ENCODE measurements at places on chromosomes 1 and 21.

DNA sequence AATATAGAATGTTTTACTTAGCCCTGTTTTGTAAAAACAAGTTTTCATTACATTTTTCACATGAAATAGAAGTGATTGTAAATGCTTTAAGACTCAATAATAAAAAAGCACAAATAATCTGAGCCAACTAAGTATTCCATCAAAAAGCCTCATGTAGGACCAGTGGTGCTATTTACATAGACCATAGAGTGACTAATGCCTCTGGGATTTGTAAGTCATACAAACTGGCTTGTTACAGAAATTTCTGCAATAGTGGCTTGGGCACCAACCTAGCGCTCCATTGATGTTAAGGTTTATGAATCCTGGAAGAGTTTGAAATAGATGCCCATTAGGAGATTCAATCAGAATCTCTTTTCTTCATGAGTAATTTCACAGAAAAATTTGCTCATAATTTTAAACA, 31.9 kb downstream of the ZMYM1 start:
- DNase-seq, result no peak

GRCh38 chr1:202076050-202076511, 46.6 kb upstream of the GPR37L1 start:
- DNase-seq, result no peak

DNA sequence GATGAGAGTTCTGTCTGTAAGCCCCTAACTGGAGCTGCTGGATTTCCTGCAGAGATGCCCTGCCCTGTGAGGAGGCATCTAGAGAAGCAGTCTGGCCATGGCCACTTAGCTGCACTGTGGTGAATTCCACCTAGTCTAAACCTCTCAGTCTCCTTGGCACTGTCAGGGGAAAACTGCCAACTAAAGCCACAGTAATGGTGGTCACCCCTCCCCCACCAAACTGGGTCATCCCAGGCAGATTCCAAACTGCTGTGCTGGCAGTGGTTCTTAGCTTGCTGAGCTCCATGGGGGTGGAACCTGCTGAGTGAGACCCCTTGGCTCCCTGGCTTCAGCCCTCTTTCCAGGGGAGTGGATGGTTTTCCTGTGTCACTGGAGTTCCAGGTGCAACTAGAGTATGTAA, 740.6 kb downstream of the RWDD3 start:
- DNase-seq, result no peak

GRCh38 chr1:53279296-53280200, 41.2 kb upstream of the MAGOH start:
- DNase-seq, result no peak

GRCh38 chr1:23657659-23658275, 33.8 kb upstream of the RPL11 start:
- no peak for DNase-seq

GRCh38 chr1:222754366-222755139, 17.6 kb downstream of the FAM177B start:
- no peak for DNase-seq

GRCh38 chr1:38839363-38839762, 20.2 kb downstream of the RRAGC start:
- DNase-seq, result no peak

DNA sequence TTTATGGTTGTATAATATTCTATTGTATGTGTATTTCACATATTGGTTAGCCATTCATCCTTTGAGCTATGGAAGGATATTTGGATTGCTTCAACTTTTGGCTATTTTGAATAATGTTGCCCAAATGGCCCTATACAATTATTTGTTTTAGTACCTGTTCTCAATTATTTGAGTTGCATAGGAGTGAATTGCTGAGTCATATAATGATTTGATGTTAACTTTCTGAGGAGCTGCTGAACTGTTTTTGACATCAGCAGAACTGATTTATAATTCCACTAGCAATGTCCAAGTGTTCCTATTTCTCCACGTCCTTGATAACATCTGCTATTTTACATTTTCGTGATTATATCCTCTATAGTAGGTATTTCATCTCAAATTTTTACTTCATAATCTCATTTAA, 839.9 kb downstream of the KCNT2 start:
- DNase-seq, result no peak

DNA sequence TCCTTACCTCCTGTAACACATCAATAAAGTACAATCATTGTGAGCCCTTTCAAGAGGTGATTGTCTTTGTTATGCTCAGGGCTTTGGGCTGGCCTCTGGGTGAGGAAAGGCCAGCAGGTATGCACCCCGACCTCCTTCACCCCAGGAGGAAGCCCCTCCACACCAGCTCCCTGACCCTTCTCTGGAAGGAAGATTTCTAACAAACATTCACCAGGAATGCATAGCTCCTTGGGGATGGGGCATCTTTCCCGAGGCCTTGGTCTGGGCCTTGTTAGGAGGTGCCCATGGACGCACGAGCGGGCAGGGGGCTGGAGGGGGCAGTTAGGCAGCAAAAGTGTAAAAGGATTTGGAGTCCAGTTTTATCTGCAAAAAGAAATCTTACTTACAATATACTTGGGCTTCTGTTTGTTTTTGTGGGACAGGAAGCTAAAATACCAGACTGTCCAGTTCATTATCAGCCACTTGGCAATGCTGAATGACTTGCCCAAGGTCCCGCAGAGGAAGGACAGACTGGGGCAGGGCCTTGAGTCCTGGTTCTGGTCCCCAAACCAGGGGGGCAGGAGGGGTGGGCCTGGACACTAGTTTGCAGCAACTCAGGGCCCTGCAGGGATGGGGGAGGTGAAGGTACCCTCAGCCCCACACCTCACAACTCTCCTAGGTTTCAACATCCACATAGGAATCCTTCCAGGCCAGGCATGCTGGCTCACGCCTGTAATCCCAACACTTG, 10.1 kb downstream of the ZC3H12A start:
- DNase-seq, result no peak

GRCh38 chr21:37619464-37619974, 252.9 kb downstream of the DYRK1A start:
- DNase-seq, result no peak

DNA sequence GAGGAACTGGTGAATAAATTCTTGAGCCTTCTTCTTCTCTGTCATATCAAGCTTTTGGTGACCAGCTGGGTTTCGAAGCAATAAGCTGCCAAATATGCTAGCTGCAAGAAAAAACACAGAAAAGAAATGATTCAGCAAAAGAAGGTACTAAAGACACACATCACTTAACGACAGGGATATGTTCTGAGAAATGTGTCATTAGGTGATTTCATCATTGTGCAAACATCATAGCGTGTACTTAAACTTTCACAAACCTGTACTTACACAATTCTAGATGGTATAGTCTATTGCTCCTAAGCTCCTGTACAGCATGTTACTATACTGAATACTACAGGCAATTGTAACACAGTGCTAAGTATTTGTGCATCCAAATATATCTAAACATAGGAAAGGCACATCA, 2.9 kb upstream of the MTF1 start:
- no peak for DNase-seq

GRCh38 chr21:42129300-42130266, 58.5 kb downstream of the UMODL1 start:
- no peak for DNase-seq

- DNase-seq, result no peak
Measured at GRCh38 chr1:178941849-178942248, 71.0 kb upstream of the ANGPTL1 start.

DNA sequence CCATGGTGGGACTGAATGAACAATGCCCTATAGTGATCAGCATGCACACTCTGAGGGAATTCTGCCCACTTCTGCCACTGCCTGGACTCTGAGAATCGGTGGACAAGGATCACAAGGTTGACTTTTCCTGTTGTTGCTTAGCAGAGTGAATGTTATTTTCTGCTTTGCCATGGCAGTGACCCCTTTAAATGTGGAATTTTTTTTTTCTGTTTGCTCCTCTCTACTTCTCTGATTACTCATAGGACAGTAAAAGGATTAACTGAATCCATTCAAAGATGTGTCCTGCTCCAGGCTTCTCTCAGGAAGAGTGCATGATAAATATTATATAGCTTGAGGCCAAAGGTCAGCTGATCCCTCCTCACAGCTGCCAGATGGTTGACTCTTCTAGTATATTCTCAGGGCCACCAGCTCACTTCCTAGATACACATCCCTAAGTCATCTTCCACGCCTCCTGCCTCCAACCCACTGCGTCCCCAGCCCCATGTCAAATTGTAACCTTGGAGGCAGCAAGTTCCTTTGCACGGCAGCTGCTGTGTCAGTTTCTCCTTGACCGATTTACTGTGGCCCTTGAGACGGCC, 74.0 kb upstream of the RALGPS2 start:
- no peak for DNase-seq

DNA sequence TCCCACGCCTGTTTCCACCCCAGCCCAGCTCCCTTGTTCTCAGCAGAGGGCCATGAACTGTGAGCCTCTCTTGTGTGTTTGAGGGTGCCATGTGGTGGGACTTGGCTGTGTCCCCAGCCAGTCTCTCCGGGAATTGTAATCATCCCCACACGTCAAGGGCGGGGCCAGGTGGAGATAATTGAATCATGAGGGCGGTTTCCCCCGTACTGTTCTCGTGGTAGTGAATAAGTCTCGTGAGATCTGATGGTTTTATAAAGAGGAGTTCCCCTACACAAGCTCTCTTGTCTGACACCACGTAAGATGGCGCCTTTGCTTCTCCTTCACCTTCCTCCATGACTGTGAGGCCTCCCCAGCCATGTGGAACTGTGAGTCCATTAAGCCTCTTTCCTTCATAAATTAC, 57.2 kb upstream of the COL6A2 start:
- no peak for DNase-seq

- no peak for DNase-seq
Measured at GRCh38 chr1:64073705-64074104, 129.7 kb upstream of the UBE2U start.

DNA sequence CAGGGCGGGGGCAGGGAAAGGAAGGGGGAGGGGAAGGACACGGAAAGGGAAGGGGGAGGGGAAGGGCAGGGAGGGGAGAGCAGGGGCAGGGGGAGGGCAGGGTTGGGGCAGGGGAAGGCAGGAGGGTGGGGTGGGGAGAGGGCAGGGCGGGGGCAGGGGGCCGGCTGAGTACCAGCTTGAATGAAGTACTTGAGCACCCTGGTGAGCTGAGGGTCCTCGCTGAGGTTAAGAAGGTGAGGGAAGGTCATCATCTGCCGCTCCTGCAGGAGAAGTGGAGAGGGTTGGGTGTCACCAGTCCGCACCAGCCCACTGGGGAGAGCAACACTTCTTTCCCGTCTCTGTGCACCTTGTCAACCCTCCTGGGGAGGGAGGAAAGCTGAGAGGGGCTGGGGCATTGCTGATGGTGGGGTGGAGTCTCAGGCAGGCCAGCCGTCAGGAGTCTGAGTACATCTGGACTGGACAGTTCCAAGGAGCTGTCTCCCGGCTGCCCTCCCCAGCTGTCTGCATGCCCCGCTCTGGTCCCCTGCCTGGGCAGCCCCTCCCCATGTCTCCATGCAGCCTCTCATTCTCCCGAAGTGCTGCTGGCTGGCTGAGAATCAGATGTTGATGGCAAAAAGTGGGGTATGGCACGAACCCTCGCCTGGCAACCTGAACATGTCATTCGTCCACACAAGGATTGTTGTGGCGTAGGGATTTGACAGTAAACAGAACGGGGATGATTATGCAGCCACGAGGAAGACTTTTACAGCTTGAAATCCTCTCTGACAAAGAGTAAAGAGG, 70.0 kb downstream of the SCCPDH start:
- no peak for DNase-seq

GRCh38 chr1:111733992-111734341, 5.2 kb downstream of the INKA2 start:
- no peak for DNase-seq

- DNase-seq, result no peak
Measured at GRCh38 chr21:18893406-18893805, 489.8 kb upstream of the TMPRSS15 start.

DNA sequence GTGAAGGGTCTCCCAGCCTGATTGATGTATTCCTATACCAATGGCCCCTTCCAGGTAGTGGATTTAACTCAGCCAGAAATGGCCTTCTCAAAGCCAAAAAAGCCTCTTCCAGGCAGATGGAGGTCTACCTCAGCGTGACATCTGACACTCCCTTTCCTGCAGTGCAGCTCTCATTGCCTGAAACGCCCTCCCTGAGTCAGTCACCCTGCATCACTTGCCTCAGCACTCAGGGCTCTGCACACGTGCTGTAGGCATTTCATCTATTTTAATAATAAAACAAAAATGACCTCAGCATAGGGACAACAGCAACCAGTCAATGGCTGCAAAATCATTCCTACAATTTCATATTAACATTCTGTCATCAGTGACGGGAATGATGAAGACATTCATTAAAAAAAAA, 64.4 kb upstream of the GJA5 start:
- no peak for DNase-seq

DNA sequence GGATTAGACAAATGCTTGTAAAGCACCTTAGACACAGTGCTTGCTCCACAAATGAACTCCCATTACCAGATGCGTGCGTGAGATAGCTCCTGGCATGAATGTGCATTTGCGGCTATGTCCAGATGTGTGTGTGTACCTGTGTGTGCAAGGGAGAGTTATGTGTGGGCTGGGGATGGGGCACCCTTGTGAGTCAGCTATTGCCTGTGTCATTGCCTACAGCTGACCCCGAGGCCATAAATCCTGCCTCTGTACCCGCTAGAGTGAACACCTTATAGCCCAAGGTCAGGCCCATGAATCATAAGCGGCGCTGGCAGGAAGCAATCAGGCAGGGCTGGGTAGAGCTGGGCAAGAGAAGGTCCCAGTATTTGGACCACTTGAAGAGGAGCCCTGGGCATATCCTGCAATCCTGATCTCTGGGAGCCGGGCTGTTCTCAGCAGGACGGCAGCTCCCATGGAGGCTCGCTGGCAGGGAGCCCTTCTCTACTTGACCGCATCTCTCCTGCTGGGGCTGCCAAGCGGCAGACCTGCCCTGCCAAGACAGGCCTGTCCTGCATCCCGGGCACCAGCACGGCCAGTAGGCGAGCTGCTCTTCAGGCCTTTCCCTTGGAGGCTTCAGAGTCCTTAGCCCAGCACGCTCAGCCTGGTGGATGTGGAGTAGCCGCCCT, 86.4 kb downstream of the TMEM53 start:
- DNase-seq, result no peak

GRCh38 chr1:33042831-33043230, 6.1 kb upstream of the AK2 start:
- DNase-seq, result no peak

DNA sequence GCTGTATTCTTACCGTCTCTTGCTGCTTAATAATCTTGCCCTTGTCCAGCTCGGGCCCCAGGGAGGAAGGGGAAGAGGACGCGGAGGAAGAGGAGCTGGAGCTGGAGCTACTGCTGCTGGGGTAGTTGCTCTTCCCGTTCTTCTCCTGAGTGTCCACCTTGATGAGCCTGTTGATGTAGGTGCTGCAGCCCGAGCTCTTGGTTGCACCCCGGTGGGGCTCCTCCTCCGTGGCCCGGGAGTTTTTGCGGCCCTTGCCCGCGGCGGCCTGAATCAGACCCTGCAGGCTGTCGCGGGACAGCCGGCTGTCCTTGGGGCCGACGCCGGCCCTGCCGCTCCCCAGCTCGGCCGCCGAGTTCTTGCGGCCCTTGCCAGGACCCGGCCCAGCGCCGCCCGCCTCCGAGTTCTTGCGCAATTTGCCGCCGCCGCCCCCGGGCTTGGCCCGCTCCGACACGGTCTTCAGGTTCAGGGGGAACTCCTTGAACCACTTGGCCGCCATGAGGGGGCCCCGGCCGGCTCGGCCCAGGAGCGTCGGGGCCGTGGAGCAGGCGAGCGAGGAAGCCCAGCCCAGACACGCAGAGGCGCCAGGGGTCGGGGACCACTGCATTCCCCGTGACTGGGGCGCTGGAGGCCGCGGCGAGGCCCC, 475 bp upstream of the TDRD10 start:
- DNase-seq, result peak; percentile 19

GRCh38 chr1:25556791-25557476, 13.5 kb downstream of the LDLRAP1 start:
- peak; percentile 77 for DNase-seq

GRCh38 chr1:39689635-39690034, 1.6 kb downstream of the HPCAL4 start:
- DNase-seq, result no peak
